ENCODE measurements at places on chromosomes 11 and 22.

GRCh38 chr11:20474176-20474881 lies 86.8 kb downstream of the PRMT3 start:
- DNase-seq, result no peak

- DNase-seq, result no peak
Observed at GRCh38 chr11:117738246-117738957, 58.6 kb downstream of the DSCAML1 start.

GRCh38 chr22:32177221-32177765 lies 18.2 kb upstream of the C22orf42 start:
- DNase-seq, result no peak

DNA sequence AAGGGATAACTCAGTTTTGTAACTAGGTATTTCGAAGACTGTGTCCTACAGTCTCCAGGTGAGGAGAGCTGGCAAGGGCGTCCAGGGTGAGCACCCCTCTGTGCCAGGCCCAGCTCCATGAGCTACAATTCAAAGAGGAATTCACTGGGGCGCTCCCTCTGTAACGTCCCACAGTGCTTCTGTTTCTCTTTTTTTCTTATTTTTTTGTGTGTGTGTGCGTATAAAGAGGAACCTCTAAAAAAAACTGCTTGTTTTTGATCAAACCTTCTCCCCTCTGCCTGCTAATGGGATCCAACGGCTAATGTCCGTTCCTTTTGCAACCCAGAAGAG lies 17.1 kb downstream of the ASCC2 start:
- DNase-seq, result no peak

GRCh38 chr11:116773203-116774097 lies 663 bp upstream of the BUD13 start:
- no peak for DNase-seq

DNA sequence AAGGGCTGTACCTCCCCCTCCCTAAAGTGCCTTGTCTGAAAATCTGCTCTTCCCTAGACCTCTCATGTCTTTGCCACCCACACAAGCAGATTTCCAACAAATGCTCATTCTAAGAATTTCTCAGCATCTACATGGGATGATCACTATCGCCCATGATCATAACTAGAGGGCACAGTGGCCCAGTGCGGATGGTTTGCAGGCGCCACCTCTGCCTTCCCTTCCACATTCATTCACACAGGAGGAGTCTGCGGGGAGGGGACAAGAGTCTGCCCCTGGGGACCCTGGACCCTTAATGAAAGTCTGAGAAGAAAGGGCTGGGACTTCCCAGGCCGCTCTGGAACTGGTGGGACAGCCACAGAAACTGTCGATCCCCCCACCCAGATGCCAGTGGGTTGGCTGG lies 28.9 kb downstream of the KCTD17 start:
- no peak for DNase-seq

GRCh38 chr11:30911247-30911646 lies 325.1 kb upstream of the MPPED2 start:
- no peak for DNase-seq

GRCh38 chr11:126431401-126432064 lies 76.0 kb downstream of the ST3GAL4 start:
- no peak for DNase-seq

GRCh38 chr11:61904539-61905048 lies 12.8 kb downstream of the RAB3IL1 start:
- no peak for DNase-seq

GRCh38 chr11:111384494-111384893 lies 5.4 kb upstream of the POU2AF1 start:
- DNase-seq, result no peak

GRCh38 chr11:14907411-14908213 lies 15.6 kb upstream of the CYP2R1 start:
- peak; percentile 12 for DNase-seq

- no peak for DNase-seq
Observed at GRCh38 chr11:121625777-121626506, 173.2 kb upstream of the SORL1-AS1 start.

GRCh38 chr22:42913874-42914510 lies 56.9 kb upstream of the ARFGAP3 start:
- DNase-seq, result no peak

DNA sequence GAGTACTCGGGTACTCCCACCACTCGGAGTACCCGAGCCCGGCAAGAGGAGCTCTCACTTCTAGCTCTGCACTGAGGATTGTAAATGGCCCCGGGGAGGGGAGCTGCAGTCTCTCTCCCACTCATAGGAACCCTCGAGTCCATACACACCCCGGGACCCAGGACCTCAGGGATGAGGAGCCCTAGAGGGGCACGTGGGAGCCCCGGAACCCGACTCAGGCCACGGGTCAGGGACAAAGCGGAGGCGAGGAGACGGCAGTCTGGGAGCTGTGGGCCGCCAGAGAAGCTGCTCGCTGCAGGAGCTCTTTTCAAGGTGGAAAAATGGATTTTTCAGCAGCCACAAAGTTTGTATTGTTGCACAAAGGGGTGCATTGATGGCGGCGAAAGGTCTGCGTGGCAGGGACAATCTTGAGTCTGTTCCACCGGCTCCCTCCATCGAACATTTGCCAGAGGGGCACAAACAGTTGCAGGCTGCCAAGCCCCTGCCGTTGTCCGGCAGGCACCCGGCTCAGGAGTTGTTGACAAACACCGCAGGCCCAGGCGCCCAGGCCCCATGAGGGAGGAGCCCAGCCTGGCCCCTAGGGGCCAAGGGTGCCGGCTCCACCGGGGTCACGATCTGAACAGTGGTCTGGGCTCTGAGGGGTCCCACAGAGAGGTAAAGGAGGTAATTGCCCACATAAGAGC lies 5.7 kb upstream of the FLI1 start:
- DNase-seq, result no peak

GRCh38 chr22:36593215-36593614 lies 64.2 kb upstream of the EIF3D start:
- no peak for DNase-seq

DNA sequence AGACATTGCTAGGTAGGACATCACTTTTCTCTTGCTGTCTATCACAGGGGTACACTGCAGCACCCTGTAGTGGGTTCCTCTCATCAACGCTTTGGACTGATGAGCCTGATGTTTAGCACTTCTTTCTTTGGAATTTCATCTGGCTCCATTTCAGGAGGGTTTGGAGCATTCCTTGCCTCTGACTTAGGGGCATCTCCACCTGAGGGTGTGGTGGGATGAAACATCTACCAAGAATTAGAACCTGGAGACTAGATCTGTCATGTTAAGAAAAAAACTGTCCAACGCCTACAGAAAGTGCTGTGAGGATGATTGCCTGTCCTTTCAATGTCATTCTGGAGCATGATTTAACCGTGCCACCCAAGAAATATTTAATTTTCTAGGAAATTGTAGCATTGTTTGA lies 648.4 kb downstream of the ETS1 start:
- DNase-seq, result no peak

GRCh38 chr11:37352485-37352884 lies 754.4 kb upstream of the RAG2 start:
- DNase-seq, result no peak

DNA sequence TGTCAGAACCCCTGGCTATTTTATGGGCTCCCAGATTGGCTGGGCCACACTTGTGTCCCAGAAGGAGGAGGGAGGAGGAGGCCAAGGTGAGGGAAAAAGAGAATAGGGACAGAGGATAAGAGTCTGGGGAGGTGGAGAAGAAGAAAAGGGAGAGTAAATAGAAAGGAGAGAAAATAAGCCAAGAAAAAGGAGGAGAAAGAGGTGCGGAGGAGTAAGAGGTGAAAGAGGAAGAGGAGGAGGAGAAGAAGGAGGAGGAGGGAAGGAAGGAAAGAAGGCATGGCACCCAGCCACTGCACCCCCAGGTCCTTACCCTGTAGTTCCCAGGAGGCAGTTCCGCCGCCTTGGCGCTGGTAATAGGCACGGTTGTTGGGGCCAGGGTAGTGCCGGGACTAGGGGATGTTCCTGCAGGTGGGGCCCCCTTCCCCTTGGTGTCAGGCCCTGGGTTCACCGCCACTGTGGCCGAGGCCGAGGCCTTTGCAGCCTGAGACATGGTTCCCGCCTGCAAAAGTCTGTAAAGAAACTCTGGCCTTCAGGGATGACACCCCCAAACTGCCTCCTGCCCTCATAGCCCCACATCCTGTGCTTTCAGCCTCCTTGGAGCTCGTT lies 1.9 kb downstream of the CRYBB1 start:
- no peak for DNase-seq

GRCh38 chr11:403021-403760 lies 9.2 kb downstream of the PKP3 start:
- DNase-seq, result no peak

- no peak for DNase-seq
Observed at GRCh38 chr11:15945726-15946125, 410.6 kb downstream of the SOX6 start.

DNA sequence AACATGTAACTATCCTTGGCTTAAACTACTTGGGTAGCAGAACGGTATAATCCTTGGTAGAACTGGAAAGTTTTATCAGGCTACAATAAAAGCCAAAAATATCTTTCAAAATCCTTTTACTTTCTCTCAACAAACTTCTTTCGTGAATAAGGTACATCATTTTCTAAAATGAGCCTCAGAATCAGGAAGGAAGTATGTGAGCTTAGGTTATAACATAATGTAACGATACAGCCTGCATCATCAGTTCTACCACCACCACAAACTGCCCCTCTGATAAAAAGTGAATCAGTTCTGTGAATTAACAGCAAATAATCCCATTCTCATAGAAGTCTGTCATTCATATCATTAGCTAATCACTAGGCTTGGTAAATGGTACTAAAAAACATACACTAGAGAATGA lies 244.3 kb downstream of the SBF2 start:
- DNase-seq, result no peak

DNA sequence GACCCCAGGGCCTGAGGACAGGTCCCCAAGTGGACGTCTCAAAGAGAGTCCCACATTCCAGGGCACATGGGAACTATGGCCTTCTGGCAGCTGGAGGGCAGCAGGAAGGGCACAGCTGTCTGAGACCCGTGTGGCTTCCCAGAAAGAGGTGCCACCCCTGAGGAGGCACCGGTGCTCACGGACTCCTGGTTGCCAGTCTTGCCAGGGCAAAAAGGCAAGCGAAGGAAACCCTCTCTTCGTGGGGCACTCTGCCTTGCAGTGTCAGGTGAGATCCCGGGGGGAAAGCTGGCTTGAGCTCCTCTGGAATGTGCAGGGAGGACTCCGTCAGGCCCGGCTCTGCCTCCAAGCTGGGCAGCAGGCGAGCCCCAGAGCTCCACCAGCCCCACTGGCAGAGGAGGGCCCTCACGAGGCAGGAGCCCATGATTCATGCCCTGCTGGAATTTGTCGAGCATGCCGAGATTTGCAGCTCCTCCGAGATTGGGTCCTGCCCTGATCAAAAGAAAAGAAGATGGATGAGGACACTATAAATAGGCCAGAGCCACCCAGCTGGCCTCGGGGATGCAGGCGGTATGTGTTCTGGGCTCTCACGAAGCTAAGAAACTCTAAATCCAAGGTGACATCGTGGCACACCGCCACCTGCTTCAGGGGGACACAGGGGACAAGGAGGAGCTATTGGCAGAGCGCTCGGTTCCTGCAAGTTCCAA lies 9.9 kb upstream of the CELSR1 start:
- no peak for DNase-seq

DNA sequence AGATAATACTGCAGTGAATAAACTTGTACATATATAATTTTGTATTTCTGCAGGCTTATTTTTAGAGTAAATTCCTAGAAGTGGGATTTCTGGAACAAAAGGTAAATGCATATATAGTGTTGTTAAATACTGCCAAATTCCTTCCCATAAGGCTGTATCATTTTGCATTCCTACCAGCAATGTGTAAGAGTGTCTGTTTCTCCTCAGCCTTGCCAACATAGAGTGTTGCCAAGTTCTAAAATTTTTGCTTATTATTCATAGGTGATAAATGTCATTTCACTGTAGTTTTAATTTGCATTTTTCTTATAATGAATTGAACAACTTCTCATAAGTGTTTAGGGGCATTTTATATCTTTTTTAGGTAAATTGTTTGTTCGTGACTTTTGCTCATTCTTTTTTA lies 174.2 kb upstream of the ZBED5 start:
- DNase-seq, result no peak

- no peak for DNase-seq
Observed at GRCh38 chr11:101870510-101870909, 44.3 kb upstream of the CEP126 start.

GRCh38 chr11:75894036-75894585 lies 79.1 kb downstream of the UVRAG start:
- no peak for DNase-seq

- DNase-seq, result no peak
Observed at GRCh38 chr11:88307749-88308425, 29.6 kb downstream of the CTSC start.

GRCh38 chr11:130760515-130761125 lies 155.7 kb downstream of the SNX19 start:
- no peak for DNase-seq

DNA sequence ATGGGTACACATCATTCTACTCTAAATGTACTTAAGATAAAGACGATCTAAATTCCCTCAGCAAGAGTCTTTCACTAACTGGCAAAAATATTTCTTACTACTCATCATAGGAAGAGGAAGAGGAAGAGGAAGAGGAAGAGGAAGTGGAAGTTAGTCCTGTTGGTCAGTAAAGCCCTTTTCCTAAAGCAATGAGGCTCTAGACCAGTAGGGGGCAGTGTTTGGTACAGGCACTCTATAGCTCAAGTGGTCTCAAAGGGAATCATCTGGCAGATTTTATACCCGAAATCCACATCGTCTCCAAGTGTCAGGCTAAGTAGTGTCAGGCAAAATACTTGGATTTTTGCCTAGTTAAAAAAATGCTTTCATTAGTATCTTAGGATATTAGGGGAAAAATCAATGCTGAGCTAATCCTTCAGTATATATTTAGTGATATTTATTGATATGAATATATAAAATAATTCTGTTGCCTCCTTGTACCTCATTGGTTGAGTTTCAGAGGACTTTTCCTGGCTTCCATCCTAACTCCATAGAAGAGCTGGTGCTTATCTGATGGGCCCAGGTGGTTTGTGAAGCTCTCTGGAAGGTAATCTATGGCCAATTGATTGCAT lies 7.7 kb downstream of the BLID start:
- DNase-seq, result no peak

DNA sequence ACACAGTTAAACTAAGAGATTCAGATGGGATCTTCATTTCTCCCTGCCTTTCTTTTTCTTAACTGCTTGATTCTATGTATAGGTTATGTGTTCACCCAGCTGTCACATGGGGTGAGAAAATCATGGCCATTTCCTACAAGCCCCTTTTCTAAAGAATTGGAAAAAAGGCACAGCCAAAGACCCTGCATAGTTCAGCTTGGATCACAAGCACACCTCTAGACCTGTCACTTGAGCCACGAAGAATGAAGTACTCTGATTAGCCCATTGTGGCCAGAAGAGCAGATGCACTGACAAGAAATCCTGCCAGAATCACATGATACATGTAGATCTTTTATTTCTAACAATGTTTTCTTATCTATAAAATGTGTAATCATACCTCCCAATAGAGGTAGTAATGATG lies 69.7 kb downstream of the RAB38 start:
- no peak for DNase-seq

- no peak for DNase-seq
Observed at GRCh38 chr11:66336234-66337102, at the start of gene RIN1. TSS of gene RIN1 (minus strand) at chr11:66336434. CDS start at chr11:66336402, 32 bp downstream.

DNA sequence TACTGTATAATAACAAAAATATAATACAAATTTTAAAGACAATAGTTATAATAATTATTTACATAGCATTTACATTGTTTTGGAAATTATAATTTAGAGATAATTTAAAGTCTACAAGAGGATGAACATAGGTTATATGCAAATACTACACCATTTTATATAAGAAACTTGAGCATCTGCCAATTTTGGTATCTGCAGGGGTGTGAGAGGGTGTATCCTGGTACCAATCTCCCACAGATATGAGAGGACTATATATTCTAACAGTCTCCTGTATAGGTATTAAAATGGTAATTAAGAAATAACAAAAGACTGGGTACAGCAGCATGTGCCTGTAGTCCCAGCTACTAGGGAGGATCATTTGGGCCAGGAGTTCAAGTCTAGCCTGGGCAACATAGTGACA lies 134.4 kb downstream of the APOL5 start:
- no peak for DNase-seq

Data from NCI-H1417 treated with DMSO at 0.1 percent for 48 hours (cell line).